ENCODE measurements at places on chromosomes 12 and 14. TPM values are rescaled to one million over a fixed set of nuclear protein-coding genes. Genes with fewer than 3 reads are reported as not detected.

DNA sequence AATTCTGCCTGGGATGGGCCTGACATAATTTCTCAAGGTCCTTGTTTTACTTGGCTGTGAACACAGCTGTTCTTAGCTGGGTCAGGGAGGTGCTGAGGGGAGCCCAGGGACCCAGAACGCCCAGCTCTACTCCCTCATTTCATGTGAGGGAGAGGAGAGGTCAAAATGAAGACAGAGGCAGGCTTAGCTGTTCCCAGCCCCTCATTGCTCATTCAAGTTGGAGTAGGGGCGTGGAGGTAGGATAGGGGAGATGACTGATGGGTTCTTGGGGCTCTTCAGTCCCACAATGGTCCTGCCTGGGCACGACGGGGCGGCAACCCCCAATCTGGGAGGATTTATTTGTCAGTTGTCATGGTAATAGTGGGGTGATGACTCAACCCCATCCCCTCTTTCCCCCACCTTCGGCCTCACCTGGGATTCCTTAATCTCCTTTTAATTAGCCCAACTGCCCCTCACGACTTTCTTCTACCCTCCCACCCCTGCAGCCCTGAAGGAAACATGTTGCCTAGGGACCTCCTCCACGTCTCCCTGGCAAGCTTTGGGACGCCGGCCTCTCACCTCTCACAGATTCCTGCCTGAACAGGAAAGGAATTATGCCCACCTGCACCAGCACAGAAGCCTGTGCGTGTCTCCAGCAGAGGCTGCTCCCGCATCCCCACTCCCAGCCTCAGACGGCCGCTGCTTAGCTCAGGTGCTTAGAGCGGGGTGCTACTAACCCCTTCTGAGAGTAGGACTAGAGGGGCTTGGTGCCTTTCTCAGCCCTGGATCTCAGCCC is 10.2 kb downstream of the SPRYD3 start:
- H3K27ac ChIP-seq = no peak overlapping the region
- H3K4me1 ChIP-seq = peaks cover 43% of the 10 kb centered on the region
- H3K4me3 ChIP-seq = no peak overlapping the region
- 0 out of 2 replicates have a peak, but pooled peaks cover 1% of the 10 kb centered on the region for H3K36me3 ChIP-seq

DNA sequence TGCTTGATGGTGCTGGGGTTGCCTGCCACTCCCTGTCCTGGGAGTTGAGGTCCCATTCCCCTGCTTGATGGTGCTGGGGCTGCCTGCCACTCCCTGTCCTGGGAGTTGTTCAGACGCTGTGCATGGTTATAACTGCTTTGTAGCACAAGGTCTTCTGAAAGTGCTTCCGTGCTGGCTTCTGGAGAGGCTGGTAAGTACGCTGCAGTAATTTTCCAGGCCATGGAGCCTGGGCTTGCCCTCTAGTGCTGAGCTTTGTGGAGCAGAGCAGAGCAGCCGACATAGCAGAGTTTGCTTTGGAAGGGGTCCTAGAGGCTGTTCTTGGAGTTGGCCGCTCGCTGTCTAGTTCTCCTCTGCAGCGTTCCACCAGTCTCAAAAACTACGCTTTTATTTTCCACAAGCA is 6.3 kb downstream of the B4GALNT3 start:
- DNase-seq = no peak
- no peak overlapping the region for H3K4me3 ChIP-seq
- H3K27me3 ChIP-seq = peaks cover 52% of the 10 kb centered on the region
- no peaks in the 10 kb centered on the region for H3K36me3 ChIP-seq
- H3K4me1 ChIP-seq = no peaks in the 10 kb centered on the region

GRCh38 chr14:58901826-58902225 is 264.1 kb downstream of the DACT1 start:
- DNase-seq = no peak
- H3K4me1 ChIP-seq = peaks cover 32% of the 10 kb centered on the region
- H3K4me3 ChIP-seq = no peak overlapping the region
- no peaks in the 10 kb centered on the region for H3K36me3 ChIP-seq
- H3K27ac ChIP-seq = no peak overlapping the region
- H3K27me3 ChIP-seq = no peaks in the 10 kb centered on the region

GRCh38 chr12:91179315-91179714 is 3.3 kb downstream of the DCN start:
- peak overlapping the region; percentile 81 for H3K4me3 ChIP-seq
- no peaks in the 10 kb centered on the region for H3K36me3 ChIP-seq
- H3K27me3 ChIP-seq = no peaks in the 10 kb centered on the region
- H3K27ac ChIP-seq = peak overlapping the region; percentile 63
- peak; percentile 70 for DNase-seq
- H3K4me1 ChIP-seq = peaks cover 65% of the 10 kb centered on the region

- no peaks in the 10 kb centered on the region for H3K4me1 ChIP-seq
- DNase-seq = peak; percentile 36
- no peak overlapping the region for H3K27ac ChIP-seq
- H3K4me3 ChIP-seq = no peak overlapping the region
- H3K27me3 ChIP-seq = no peaks in the 10 kb centered on the region
These were observed 381.7 kb upstream of the DDHD1 start for GRCh38 chr14:53534841-53535240.

CLEC4C gene
- not detected for polyA plus RNA-seq

GPR162 gene
- polyA plus RNA-seq = 0.14 TPM

COL2A1 gene
- polyA plus RNA-seq = not detected

All from GM23248 (cell line).